ENCODE measurements at places on chromosomes 2 and 18.
A peak's percentile ranks its signal among the peaks of the same experiment; 100 is the strongest.

DNA sequence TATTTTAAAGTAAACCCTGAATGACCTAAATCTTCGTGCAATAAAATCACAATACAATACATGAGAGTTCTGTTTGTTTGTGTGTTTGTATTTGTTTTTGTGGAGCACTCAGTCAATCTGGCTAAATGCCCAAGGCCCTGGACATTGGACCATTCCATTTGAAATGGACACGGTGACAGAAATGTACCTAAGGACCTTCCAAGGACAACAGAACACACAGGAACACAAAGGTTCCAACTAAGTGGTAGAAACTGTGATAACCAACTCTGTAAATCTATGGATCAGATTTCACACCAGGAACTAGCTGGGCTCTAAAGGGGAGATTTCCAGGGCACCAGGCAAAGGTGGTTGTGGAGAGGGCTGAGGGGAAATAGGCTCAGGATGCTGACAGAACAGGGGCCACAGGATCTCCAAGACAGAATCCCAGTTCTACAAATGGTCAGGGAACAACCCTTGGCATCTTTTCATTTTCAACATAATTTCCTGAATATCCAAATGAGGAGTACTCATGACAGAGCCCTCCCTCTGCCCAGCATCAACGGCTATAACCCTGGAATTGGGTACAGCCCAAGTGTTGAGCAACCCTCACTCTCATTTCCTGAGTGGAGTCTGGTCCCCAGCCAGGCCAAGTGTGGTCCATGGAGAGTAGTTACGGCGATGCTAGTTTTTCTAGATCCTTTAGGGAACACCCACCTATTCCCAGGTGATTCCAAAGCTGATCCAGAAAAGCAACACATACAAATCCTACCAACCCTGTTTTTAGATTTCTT is 78.4 kb downstream of the NCKAP5 start:
- no peak for DNase-seq

DNA sequence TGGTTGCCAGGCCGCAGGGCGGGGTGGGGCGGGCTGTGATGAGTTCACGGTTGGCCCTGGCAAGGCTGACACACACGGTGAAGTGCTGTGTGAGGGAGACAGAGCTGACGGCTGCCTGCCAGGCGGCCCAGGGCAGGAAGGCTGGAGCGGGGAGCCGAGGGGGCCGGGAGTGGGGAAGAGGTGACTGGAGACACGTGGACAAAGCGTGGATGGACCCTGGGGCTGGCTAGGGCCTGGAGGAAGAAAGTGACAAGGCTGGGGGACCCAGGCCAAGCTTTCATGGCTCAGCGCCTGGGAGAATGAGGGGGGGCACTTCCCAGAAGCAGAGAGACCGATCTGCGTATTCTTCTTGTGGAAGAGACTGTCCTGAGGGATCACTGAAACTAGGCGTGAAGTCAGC is 123.2 kb downstream of the DYSF start:
- DNase-seq, result no peak

GRCh38 chr2:237873421-237873831 is 14.0 kb downstream of the RAMP1 start:
- no peak for DNase-seq

DNA sequence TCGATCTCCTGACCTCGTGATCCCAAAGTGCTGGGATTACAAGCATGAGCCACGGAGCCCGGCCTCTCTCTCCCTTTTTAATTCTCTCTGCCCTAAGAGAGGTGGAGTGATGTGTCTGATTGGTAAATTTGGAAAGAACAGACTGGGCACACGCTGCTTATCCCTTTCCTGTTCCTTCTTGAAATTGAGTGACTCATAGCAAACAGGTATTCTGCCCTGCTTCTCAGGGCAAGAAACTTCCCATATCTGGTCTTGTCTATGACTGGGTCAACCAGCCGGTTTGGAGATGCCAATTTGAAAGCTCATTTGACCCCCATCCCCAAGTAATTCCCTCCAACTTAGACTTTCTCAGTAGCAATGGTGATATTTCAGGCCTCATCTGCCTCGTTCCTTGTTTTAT is 15.0 kb downstream of the LYPD1 start:
- DNase-seq, result no peak

DNA sequence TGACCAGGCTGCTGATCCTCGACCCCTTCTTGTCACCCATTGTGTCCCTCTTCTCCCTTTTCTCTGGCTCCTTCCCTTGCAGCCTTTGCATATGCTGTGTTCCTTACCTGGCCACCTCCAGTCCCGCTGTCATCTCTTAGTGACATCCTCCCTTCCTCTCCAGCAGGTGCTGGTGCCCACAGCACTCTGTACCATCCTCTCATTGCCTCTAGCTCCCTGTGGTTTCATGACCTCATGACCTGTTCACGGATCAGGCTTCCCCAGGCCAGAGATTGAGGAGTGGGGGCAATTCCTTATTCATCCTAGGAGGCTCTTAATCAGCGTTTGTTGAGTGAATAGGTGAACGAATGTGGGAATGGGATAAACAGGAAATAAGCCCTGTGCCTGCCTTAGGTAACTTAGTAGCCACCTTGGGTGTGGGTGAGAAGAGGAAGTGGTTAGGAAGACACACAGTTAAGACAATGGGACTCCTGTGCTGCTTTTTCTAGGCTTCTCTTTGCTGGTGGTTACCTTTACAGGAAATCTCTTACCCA is 35.5 kb downstream of the ITGA6 start:
- no peak for DNase-seq

DNA sequence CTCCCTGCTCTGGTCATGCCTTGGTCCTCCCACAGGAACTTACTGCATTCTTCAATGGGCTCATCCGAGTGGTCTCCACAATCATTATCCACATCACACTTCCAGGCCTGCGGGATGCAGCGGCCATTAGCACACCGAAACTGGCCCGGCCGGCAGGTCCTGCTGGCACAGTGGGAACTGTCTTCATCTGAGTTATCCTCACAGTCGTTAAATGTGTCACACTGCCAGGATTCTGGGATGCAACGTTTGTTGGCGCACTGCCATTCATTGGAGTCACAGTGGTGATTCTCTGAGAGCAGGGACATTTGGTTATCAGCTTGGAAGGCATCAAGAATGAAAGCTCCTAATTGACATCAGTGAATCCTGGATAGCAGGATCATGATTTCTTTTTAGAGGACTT is 104.5 kb downstream of the DHRS9 start:
- no peak for DNase-seq

DNA sequence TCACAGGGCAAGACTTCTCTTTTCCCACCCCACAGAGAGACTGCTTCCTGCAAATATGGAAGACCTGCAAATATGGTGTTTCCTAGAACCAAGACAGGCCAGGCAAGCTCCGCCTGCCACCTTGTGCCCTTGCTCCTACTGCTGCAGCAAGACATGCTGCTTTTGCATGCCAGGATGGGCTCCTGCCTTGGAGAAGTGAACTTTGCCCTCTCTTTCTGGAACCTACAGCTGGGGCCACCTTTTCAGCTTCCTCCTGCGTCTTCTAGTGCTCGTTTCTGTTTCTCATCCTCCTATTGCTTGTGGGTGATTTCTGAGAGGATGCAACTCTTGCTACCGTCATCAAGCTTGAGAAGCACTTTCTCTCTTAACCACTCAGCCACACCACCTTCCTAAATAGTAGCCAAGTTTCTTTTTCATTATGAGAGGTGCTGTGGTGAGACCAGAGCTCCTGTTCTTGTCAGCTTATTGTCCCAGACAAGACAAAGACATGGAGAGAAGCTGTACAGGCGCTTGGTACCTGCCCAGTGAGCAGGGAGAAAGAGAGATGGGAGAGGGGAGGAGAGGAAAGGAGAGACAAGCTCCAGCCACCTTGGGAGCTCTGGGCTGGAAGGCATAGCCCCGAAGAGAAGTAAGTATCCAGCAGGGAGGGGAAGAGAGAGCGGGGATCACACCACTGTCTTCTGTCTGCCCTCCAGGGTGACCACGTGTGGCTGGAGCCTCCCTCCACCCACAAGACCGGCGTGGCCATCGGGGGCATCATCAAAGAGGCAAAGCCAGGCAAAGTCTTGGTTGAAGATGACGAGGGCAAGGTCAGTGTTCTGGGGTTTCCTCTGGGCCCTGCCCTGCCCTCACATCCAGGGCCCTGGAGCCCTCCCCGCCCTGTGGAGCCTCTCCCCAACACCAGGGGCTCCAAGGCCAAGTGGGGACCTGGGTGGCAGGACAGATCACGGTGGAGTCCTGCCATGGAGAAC is 28.3 kb downstream of the MYO7B start:
- no peak for DNase-seq

- no peak for DNase-seq
Observed at GRCh38 chr2:237128026-237128703, 42.5 kb downstream of the COPS8 start.

DNA sequence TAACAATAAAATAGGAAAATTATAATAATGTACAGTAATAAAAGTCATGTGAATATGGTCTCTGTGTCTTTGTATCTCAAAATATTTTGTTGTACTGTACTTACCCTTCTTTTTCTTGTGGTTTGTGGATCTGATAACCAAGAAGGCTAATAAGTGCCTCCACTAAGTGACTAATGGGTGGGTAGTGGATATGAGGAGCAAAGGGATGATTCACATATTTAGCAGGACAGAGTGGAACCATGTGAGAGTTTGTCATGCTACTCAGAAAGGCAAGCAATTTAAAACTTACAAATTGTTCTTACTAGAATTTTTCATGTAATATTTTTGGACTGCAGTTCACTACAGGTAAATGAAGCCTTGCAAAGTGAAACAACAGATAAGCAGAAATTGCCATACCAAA is 1241.2 kb upstream of the CDH2 start:
- no peak for DNase-seq

GRCh38 chr2:182496596-182496995 is 69.8 kb upstream of the PDE1A start:
- DNase-seq, result no peak

GRCh38 chr2:98282109-98282508 is 64.1 kb upstream of the CNGA3 start:
- DNase-seq, result no peak

DNA sequence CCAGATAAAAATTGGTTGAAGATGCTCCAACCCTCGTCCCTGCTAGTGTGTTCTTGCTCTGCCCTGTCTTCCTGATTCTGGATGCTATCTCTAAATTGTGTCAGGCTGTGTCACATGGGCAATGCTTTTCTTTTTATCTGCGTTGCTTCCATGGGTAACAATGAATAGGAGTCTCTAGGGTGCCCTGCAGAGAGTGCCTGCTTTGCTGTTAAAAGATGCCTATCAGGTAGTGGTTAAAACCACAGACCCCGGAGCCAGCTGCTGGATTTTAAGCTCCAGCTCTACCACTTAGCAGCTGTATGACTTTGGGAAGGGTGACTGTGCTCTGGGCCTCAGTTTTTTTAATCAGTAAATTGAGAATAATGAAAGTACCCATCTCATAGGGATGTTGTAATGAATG is 340.3 kb downstream of the PLCL1 start:
- DNase-seq, result no peak

DNA sequence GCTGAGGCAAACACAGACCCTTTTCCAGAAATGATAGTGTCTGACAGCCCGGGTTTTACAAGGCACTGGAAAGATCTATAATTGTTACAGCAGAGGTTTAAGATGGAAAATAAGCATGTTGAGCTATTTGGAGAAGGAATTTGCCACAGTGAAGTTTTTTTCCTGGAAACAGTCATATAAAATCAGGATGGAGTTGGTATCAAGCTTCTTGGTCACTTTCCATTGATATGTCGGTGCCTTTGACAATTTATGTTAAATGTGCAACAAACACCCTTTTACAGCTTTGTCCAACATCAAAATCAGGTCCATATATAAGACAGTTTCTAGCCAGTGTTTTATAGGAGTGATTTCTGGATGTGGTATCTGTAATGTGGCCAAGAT is 117.2 kb upstream of the NRP2 start:
- no peak for DNase-seq

DNA sequence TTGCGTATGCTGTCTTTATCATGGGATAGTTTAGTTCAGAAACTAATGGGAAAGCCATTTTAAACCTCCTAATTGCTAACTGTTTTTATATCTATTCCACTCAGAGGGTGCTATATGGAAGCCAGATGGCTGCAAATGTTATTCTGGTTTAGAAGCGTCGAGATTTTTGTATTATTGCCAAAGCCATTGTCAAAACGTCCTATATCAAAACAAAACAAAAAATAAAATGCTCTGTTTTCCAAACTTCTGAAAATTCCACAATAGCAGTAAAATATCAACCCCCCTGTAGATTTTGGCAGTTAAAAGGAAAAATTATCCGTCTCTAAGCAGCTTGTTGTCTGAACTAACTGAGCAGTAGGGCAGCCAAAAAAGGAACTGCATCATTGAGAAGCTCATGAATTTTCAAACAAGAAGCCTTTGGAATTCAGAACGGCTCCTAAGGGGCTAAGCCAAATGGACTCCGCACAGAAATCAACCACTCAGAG is 195.4 kb upstream of the CWC22 start:
- DNase-seq, result no peak

GRCh38 chr18:34196256-34196655 is 28.5 kb downstream of the NOL4 start:
- DNase-seq, result no peak

- DNase-seq, result no peak
Observed at GRCh38 chr2:120105360-120105759, 92.5 kb downstream of the EPB41L5 start.

DNA sequence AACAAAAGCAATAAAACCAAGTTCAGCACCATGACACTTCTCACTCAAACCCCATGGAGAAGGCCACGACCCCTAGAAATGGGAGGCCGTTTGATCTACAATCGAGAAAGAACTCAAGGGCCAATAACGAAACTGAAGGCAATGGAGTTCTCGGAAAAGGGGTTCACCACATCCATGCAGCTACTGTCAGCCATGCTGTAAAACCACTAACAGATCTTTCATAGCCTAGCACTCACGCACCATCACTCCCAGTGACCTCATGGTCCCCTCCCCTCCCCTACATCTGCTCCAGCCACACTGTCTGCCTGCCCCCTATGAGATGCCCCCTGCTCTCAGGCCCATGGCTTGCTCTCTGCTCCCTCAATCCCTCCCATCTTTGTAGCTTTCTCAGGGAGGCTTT is 135.3 kb downstream of the TMEM163 start:
- DNase-seq, result no peak

DNA sequence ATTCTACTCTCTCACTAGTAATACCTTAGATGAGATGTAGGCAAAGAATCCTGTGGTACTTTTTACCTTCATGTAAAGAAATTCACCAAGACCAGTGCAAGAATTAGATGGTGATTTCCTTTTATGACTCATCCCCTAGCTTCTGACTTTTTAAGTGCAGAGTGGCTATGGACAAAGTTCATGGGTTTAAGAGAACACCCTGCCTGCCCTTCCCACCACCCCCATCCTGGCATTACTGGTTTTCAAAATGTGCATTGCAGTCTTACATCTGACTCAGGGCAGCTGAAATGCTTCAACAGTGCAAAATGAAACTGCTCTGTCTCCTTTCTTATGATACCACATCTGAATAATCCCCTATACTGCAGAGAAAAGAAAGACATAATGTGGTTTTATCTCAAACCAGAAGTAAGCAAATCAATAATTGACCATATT is 22.6 kb downstream of the MAIP1 start:
- no peak for DNase-seq

DNA sequence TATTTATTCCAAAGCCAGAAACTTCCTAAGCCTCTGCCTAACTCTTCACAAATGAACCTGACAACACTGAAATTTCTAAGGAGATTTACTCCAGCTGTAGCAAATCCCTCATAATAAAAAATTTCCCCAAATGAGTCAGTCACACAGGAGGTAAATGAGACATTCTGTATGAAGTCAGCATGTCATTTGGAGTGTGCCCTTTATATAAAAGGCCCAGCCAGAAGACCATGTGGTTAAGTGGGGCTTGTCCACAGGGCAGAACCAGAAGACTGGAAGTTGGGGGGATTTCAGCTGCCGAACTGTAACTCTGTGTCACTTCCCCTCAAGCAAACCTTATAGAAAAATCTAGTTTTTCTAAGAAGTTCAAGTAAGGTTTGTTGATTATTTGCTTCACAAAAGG is 30.2 kb downstream of the NRP2 start:
- DNase-seq, result no peak

- DNase-seq, result peak; percentile 64
Observed at GRCh38 chr2:74502720-74503505, 3.5 kb upstream of the LBX2 start.

All from cortex of kidney (tissue), 1 donor.